ENCODE measurements at places on chromosomes 2 and 18.

DNA sequence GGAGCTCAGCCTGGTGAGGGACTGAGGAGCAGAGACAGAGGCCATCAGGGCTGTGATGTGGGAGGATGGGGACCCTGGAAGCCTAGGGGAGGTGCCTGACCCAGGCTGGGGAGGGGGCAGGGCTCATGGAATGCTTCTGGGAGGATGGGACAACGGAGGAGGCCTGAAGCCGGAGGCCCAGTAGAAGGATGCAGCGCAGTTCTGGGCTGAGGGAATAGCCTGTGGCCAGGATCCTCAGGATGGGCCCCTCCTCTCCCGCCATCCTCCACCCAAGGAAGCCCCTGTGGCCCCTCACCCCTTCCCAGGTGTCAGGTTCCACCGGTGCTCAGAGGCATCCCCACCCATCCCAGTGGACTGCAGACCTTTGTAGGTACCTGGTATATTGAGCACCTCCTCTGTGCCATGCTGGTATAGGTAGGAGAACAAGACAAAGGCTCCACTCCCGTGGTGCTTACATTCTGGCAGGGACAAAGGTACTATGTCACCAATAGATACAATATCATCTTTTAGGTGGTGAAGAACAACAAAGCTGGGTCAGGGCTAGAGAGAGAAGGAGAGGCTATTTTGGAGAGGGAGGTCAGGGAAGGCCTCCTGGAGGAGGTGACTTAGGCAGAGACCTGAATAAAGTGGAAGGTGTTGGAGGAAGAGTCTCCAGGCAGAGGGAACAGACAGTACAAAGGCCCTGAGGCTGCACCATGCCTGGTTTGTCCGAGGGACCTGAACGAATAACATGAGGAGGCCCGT is 2.7 kb downstream of the ZAP70 start:
- no peak for DNase-seq

DNA sequence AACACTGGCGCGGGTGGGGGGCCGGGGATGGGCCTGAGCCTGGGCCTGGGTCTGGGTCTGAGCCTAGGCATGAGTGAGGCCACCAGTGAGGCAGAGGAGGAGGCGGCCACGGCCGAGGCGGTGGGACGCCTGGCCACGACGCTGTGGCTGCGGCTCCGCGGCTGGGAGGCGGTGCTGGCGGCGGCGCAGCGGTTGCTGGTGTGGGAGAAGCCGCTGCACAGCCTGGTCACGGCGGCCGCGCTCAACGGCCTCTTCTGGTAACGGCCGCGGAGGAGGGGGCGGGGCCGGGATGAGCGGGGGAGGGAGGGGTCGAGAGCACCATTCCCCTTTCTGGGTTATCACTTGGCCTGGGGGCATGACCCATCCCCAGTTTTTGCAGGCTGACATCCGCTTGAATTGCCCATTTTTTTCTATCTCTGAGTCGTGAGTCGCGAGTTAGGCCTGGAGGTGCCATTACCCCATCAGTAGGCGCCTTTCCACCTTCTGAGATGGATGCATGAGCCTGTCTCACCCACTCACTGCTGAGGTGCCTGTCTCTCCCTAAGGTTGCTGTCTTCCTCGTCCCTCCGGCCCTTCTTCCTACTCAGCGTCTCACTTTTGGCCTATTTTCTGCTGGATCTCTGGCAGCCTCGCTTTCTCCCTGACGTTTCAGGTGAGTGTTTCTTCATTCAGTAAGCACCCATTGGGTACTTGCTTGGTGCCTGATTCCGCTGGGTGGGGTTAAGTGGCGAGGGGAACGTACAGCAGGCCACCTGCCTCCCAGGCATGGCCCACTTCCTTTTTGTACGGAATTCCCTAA is 501 bp downstream of the RETREG2 start:
- no peak for DNase-seq

DNA sequence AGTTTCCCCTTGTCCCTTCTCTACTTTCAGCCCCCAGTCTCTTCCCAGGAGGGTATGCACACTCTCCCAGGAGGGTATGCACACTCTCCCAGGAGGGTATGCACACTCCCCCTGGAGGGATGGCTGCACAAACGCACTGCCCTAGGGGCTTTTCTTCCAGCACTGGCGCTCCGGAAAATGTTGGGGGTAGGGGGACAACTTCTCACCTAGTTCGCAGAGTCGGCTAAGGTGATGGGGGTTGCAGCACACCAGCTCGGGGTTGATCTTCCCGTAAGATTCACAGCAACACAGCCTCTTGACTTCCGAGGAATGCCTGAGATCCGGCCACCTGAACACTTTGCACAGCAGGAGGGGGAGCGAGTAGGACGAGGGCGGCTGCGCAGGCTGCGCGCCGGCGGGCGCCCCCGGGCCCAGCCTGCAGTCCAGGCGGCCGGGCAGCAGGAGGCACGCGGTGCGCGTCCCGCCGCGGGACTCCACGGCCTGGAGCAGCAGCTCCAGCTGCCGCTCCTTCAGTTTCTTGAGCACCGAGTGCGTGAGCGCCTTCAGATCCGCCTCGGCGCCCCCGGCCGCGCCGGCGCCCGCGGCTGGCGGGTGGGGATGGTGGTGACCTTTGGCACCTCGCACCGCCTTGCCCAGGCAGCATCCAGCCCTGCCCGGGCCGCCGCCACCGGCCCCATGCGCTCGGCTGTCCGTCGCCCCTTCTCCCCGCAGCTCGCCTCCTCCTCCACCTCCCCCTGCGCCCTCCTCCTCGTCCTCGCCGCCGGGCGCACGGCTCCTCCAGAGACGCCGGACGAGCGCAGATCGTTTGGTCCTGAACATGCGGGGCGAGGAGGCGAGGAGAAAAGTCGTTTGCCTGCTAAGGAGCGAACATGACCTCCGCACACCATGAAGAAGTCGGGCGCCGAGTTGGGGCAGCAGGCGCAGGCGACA is 894 bp downstream of the SMAD7 start:
- no peak for DNase-seq

GRCh38 chr18:22110461-22110924 is 58.9 kb upstream of the GATA6 start:
- no peak for DNase-seq

DNA sequence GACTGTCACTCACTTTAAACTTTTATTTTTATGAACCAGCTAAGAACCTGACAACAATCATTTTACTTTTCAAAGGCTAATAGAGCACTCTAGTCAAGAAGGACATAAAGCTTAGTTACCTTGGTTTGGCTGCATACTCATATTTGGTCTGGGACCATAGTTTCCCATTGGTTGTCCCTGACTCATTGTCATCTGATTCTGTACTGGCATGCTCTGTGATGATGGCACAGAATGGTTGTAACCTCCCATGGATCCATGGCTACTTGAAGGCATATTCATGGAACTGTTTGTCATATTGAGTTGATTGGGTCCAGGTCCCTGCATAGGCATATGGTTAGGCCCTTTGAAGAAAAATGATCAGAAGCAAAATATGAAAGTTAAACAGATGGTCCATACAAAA is 37.9 kb downstream of the SS18 start:
- DNase-seq: no peak

- DNase-seq: no peak
These were observed 23.0 kb upstream of the TMEM200C start for GRCh38 chr18:5918205-5918858.

DNA sequence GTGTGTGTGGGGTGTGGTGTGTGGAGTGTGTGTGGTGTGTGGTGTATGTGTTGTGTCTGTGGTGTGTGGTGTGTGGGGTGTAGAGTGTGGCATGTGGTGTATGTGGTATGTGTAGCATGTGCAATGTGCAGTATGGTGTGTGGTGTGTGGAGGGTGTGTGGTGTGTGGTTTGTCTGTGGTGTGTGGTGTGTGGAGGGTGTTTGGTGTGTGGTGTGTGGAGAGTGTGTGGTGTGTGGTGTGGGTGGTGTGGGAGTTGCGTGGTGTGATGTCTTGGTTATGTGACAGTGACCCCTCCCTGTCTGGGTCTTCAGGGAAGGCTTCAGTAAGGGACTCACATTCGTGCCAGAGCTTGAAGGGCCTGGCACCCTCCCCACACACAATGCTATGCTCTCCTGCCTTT is 718.2 kb upstream of the SOX11 start:
- no peak for DNase-seq

GRCh38 chr2:73292906-73293533 is 328 bp downstream of the EGR4 start:
- no peak for DNase-seq

- DNase-seq: no peak
These were observed 58.8 kb downstream of the C2orf74 start for GRCh38 chr2:61220768-61221167.

DNA sequence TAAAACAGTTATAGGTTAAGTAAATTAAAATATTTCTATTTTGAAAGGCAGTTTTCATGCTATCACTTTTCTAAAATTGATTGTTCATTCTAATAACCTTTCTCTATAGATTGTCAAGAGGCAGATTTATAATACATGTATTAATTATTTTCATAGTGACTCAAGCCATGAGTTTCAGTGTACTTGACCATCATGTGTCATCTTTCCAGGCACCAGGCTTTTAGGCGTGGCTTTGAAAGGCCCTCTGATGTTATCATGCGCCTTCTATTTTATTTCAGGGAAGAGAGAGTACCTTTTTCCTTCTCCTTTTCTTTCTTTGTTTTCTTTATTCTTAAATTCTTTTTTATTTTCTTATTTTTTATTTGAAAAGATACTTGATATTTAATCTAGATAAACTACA is 128.3 kb upstream of the ETAA1 start:
- DNase-seq: no peak

DNA sequence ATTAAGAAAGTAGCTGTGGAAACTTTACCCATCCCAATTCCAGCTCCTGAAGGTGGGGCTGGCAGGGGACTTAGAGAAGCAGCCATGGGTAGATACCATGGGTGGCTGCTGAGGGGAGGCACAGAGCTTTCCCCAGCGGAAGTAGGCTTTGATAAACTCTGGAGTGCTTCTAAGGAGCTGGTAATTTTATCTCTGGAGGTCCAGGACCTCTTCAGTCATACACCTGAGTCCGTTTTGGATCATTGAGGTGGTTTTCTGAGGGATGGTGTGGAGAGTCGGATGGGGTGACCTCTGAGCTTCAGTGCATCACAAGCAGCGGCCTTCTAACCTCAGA is 36.7 kb upstream of the BMP10 start:
- DNase-seq: no peak

DNA sequence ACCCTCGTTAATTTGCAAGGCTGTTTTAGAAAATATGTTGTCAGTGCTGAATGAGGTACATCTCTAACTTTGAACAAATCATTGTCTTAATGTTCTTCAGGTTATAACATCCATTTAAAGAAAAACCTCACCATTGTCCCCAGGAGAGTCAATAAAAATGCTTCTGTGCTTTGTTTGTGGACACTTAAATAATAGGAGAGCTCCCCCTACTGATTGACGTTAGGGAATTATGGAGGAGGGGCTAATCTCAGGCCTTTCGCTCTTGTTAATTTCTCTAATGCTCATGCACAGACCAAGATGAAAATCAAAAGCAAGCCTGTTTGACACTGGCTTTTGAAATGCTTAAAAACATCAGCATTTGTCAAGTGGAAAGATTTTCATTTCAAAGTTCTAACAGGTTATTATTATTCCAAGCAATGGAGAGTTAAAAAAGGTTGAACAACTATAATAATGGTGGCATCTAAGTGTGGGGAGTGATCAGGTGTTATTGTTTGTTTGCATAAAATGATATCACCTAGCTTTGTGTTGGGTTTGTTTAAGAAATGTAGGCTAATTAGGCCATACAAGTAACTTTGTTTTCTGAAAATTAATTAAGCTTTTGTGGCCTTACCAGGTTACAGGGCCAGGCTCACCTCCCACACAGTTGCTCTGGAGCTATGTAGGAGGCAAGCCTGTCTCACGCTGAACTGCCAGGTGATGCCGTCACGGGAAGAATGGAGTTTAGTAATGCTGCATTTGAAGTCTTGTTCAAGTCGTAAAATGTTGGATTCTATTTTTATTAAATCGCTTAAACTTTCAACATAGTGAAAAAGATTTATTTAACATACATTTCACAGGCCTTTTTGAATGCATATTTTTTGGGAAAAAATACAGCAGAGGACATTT is 51.7 kb upstream of the SMIM21 start:
- DNase-seq: no peak

GRCh38 chr2:219461047-219461514 is 26.4 kb downstream of the SPEG start:
- DNase-seq: no peak

- DNase-seq: no peak
These were observed 111.8 kb downstream of the RAB3GAP1 start for GRCh38 chr2:135163901-135164300.

- DNase-seq: no peak
These were observed 4.8 kb upstream of the POU3F3 start for GRCh38 chr2:104849101-104849500.

DNA sequence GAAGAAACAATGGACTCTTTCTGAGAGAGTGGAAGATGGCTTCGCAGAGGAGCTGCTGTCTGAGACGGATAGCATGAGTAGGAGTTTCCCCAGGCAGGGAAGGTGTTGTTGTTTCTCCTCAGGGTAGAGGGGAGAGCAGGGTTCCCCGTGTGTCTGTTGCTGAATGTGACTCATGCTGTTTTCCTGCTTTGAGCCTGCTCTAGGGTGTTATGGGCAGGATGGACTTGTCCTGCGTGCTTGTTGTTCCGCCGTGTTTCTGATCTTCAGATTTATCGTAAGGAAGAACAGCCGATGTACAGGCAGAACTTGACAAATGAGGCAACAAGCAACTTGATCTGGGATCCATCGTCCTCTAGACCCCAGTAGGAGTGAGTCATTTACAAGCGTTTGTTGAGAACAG is 19.7 kb upstream of the MYCN start:
- DNase-seq: no peak

DNA sequence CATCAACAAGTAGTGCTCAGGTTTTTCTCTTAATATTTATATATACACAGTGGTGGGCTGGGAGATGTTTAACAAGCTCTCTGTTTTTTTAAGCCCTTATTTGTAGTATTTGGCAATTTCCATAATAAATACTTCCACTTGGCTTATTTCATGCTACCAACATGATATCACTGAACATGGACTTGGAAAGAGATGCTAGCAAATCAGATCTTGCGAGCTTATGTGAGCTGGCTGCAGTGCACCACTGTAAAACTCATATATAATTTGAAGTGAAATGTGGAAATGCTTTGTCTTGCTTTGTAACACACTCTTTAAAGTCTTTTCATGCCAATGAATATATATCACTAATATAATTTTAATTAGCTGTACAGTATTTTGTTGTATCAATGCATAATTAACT is 155.7 kb downstream of the ALK start:
- no peak for DNase-seq

Measured in brain pericyte (primary cell).